ENCODE measurements at places on chromosomes 12 and 14.

DNA sequence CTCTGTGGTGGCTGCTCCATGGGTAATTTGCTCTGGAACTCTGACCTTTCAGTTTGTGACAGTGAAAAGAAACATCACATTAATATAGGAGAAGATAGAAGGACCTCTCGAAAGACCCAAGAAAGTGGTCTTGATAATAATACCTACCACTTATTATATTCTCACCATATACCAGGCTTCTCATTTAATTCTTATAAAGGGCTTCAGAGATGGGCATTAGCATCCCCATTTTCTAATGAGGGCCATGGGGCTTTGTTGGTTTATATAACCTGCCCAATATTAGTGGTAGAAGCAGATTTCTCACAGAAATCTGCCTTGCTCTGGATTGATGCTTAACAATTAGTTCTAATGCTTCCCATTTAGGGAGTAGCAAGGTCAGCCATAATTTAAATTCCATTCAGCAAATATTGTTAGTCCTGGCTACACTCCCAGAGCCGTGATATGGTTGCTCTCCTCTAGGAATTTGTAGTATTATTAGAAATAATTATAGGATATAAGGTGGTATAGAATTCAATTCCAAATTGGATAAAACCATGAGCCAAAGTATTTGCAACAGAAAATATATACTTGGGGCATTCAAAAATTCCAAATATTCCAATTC, 7.4 kb upstream of the AMIGO2 start:
- peak; percentile 83 for DNase-seq

DNA sequence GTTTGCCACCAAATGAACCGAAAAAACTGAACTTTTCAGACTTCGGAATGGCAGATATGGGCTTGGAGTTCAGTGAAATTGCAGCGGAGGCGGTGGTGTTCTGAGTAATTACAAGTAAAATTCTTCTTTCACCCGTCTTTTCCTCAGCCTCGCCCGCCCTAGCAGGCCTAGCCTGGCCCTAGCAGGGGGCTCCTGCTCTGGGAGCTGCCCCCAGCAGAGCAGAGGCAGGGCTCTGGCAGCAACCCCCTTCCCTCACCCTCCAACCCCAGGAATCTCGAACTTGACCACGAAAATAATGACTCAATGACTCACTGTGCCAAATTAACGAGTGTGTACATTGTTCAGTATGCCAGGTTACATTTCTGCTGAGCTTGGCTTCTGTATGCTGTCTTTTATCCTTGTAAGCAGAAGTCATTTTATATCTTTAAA, 1.1 kb downstream of the PAPLN start:
- peak; percentile 88 for DNase-seq

- no peak for DNase-seq
Measured at GRCh38 chr12:121331248-121331647, 21.0 kb downstream of the ANAPC5 start.

- no peak for DNase-seq
Measured at GRCh38 chr12:89968151-89968700, 259.6 kb upstream of the ATP2B1 start.

DNA sequence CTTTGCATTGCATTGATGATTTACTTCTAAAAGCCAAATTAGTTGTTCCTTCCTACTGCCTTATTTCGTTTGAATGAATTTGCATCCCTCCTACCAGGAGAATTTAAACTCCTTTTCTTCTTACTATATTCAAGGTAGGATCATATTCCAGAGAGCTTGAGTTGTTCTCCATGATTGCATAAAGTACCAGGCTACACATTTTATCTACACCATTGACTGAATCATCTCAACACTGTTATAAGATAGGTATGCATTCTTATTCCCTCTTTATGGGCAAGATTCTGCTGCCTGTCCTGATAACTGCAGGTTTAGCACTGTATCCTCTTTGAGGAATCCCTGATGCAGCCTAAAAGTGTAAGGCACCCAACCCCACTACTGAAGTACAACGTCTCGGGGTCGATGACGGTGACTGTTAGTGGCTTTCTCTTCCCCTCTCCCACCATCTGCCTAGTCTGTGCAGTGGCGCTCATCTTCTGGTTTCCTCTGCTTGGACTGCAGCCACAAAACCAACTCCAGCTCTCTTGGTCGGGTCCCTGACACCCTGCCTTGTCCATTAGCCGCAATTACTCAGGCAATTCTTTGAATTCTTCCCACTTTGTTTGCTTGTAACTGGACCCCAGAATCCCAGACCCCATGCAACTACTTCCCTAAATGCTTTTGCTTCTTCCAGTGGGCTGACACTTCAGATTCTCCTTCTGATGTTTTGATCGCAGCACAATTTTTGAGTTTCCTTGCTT, 44.4 kb upstream of the STXBP6 start:
- peak; percentile 33 for DNase-seq

GRCh38 chr14:105151084-105151837, 17.3 kb downstream of the JAG2 start:
- DNase-seq, result no peak

DNA sequence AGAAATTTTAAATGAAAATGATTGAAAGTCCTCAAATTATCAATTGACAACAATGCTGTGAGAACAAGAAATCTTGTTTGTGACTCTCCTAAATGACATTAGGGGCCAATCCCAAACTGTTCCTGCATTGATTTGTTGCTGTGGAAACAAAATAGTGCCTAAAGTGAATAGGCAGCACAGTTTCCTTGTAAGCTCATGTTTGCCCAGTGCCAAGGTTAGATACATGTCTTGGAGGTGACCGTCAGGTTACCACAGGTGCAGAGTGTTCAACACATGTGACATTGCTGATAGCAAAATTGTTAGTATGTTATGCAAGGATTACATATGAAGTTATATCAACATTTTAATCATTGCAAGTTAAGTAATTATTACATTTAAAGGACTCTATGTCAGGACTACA, 292.6 kb downstream of the ACSS3 start:
- no peak for DNase-seq

Measured in fibroblast of skin of right biceps (primary cell).